Activated CD8-positive, alpha-beta memory T cell treated with anti-CD3 and anti-CD28 coated beads for 4 hours (primary cell): ENCODE measurements at places on chromosomes 1 and 21.
A peak's percentile ranks its signal among the peaks of the same experiment; 100 is the strongest.

- DNase-seq = no peak
Measured at GRCh38 chr1:242754125-242754524, 229.6 kb upstream of the PLD5 start.

DNA sequence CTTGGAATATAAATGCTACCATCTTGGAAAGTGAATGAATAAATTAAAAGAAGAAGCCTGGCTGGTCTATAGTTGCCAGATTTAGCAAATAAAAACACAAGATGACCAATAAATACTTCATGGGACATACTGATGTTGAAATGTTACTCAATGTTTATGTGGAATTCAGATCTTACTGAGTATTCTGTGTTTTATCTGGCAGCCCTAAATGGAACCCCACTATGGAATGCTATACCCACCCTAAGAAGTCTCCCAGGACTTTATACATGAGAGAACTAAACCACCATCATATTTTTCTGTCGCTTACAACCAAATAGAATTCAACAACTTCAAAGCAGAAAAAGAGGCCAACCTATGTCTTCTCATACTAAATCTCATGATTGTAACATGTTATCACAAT is 177.6 kb upstream of the HMCN1 start:
- no peak for DNase-seq

DNA sequence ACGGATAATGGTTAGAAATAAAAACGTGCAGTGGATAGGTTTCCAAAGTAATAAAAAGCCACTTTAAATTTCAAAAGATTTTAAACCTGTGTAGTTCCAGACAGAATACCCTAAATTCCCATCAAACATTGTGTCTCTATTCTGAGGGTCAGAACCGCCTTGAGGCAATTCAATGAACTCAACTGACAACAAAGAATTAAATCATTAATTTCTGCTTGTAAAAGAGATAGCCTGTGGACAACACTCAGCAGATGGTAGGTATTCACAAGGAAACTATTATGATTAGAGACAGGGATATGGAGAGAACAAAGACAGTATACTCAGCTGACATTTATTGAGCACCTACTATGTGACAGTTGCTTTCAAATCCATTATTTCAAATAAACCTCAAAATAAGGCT is 35.1 kb upstream of the JUN start:
- no peak for DNase-seq

DNA sequence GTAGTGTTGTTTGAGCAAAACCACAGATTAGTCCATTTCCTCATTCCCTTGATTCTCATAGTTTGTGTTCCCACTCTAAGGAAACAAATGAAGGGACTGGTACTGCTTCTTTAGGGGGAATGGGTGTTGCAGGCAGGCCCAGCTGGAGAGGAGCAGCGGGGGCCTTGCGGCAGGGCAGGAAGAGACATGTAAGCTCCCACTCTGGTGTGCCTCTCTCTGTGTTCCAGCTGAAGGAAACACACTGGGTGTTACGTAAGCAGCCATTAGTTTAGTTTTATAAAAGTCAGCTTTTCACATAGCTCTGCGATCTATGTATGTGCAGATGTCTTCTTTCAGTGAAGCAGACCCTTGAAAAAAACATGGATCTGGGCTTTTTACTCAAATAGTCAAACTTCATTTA is 99.5 kb downstream of the CACHD1 start:
- DNase-seq = no peak

- DNase-seq = no peak
Measured at GRCh38 chr21:39336457-39337008, 12.4 kb downstream of the HMGN1 start.

DNA sequence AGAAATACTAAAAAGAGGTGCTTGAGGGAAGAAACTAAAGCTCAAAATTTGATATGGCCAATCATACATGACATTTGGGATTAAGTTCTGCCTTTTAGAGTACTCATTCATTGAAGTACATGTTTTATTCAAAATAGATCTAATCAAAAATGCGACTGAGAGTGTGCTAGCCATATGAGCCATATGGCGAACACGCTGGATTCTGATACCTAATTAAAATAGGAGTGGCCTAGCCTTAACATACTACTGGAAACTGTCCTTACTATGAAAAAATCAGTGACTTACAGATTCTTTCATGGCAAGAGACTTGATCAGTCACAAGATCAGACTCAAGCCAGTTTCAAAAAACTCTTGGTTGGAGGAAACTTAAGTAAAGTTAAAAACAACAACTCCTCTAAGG is 73.9 kb downstream of the PTGER3 start:
- DNase-seq = no peak

DNA sequence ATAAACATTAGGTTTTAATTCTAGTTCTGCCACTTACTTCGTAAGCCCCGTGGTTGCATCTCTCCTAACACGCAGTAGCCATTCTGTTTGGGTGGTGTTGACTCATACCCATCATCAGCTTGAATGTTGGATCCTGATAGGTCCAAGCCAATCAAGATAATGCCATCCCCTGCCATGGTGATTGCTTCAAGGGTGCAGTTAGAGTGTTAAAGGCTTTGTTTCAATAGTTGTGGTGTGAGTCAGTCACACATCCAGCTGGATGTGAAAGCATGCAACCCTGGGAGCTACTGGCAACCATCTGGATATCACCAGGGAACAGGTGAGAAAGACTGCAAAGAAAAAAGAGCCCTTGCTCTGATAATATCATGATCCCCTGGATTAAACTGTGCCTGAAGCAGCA is 69.1 kb downstream of the OMA1 start:
- no peak for DNase-seq

GRCh38 chr1:22340066-22340465 is 111.6 kb upstream of the ZBTB40 start:
- no peak for DNase-seq

GRCh38 chr1:99551812-99552614 is 93.9 kb upstream of the PALMD start:
- DNase-seq = no peak

- no peak for DNase-seq
Measured at GRCh38 chr1:11752359-11753088, 9.5 kb upstream of the C1orf167 start.

GRCh38 chr1:30405631-30406212 is 317.7 kb downstream of the MATN1 start:
- DNase-seq = no peak

DNA sequence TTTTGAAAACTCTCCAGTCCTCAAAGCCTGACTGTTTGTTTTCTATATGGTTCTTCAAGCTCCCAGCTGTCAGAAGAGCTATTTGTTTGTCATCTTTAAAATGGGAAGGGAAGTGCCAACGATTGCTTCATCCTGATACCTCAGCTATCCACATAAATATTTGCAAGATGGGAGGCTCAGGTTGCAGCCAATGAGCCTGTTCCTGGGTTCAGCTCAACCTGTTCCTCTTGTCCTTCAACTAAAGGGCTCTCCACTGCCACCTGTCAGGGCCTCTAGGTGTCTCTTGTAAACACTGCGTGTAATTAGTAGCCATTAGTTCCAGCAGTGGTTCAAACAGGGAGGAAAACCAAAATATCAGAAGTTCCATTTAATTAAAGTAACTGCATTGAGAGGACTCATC is 445.1 kb downstream of the AJAP1 start:
- DNase-seq = no peak

DNA sequence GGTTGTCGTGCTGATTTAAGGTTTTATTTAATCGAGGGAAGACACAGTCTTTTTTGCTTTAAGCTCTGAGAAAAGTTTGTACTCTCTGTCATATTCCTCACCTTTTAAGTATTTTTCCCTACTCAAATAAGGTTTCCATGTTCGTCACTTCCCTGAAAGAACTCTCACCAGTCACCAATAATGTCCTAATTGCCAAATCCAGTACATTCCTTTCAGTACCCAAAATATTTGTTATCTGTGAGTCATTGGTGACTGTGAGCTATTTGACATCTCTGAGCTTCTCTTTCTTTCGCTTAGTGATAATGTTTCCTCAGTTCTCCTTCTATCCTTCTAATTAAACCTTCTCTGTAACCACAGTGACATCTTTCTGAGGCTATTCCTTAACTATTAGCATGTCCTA is 874.2 kb upstream of the ADGRL2 start:
- DNase-seq = no peak

DNA sequence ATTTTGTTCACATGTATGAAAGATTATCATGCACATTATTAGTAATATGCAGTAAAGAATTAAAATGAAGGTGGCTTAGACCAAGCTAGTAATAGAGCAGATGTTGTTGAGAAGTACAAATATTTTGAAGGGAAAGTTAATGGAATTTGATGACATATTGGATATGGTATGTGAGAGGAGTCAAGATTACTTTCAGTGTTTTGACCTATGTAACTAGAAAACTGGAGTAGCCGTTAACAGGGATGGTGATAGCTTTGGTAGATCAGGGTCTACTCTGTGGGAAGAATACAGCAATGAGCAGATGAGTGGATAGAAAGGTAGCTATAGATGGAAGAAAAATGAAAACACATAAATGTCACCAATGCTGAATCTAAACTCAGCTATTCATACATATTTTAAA is 163.2 kb upstream of the LRRC7 start:
- DNase-seq = no peak

DNA sequence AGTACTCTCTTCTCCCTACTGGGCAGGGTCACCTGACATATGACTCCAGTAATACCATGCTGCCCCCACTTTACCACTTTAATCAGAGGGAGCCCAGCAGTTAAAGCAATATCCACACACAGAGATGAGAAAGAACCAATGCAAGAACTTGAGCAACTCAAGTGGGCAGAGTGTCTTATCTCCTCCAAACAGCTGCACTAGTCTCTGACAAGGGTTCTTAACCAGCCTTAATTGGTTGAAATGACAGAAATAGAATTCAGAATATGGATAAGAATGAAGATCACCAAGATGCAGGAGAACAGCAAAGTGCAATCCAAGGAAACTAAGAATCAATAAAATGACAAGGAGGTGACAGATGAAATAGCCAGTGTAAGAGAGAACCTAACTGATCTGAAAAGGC is 91.0 kb downstream of the KCNT2 start:
- no peak for DNase-seq

- no peak for DNase-seq
Measured at GRCh38 chr1:21308330-21308729, 18.1 kb upstream of the ECE1 start.

DNA sequence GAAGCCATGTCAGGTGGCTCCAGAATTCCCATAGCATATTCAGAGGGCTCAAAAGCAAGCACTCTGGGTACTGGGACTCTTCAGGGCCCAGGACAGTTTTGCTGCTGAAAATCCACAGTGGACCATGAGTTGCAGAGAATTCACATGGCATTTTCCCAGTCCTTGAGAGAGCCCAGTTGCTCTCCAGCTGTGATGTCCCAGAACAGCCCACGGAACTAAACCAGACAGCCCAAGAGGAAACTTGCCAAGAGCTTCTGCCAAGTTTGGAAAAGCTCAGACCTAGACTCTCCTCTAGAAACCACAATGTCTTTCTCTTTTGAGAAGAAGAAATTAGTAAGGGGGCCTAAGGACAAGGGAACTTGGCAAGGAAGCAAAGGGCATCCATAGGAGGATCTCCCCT is 69.4 kb downstream of the RGS2 start:
- no peak for DNase-seq

DNA sequence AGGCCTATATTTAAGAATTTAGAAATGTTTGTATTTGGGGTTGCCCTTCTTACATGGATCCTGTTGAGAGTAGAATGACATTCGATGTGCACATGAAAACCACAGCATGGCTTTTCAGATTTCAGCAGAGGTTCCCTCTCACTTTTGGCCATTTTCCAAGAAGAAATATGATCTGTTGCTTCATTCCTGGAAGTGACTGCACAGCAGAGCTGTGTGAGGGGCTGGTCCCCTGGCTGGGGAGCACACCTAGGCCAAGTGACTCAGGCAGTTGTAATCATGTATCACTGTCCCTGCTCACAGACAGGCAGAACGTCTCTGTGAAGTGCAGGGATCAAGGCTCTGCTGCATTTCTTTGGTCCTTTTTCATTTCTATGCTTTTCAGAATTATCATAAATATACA is 32.3 kb downstream of the AGT start:
- DNase-seq = no peak

DNA sequence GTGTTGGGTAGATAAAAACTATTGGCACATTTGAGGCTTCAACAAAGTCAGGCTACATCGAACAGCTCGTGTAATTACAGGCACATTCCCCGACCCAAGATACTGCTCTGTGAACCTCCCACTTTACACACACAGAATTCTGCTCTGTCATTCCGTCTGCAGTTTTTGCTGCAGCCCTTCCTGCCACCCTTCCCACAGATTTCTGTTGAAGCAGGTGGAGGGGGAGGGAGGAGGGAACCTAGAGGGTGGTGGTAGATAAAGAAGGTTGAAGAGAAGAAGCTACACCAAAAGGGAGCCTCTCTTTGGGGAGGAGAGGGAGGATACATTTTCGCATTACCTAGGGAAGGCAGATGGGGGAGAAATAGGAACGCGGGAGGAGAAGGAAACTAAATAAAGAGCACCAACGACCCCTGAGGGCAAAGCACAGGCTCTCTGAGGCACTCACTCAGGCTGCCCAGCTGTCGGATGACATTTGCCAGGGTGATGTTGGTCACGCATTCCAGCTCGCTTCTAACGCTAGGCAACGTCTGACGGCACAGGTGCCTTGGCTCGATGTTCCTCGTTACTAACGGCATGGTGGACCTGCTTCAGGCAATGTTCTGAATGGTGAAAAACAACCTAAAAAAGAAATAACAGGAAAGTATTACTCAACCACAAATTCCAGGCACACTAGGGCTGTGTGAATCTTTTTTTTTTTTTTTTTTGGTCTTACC is 36.0 kb downstream of the GPR3 start:
- DNase-seq = no peak

- no peak for DNase-seq
Measured at GRCh38 chr1:36076979-36077573, 6.8 kb upstream of the TEKT2 start.

DNA sequence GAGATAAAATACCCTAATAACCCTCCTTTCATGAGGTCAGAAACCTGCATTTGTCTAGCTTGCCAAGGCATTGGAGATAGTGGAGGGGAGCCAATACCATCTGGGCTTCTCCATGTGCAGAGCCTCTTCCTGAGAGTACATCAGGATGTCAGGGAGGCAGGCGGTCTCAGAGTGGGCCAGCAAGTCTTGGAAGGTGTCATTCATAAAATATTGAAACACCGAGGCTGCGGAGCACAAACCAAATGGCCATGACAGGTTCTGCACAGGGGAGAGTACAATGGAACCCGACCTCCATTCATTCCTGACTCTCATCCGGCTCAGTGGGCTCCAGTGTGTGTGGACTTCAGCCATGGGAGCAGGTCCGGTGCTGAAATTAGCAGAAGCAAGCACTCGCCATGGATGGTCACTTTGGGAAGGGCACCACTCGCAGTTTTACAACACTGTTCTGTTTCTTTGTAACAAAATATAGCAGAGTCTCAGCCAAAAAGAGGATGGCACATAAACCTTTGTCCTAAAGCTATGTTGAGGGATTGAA is 446.6 kb downstream of the SIPA1L2 start:
- no peak for DNase-seq

GRCh38 chr1:64856553-64856952 is 109.8 kb downstream of the JAK1 start:
- no peak for DNase-seq

GRCh38 chr1:3884966-3885365 is 15.1 kb downstream of the C1orf174 start:
- DNase-seq = no peak

GRCh38 chr1:27365372-27366112 is 1.2 kb downstream of the MAP3K6 start:
- peak; percentile 61 for DNase-seq
